Natural killer cell treated with Interleukin-12 subunit alpha and Interleukin-12 subunit beta and Interleukin-15 and Interleukin-18, amount 100 ng/mL, for 72 hours (primary cell): ENCODE measurements at places on chromosomes 12 and 14. TPM values are rescaled to one million over a fixed set of nuclear protein-coding genes. Genes with fewer than 3 reads are reported as not detected.

GRCh38 chr14:31837031-31837430, 240.1 kb upstream of the ARHGAP5 start:
- DNase-seq: no peak

GRCh38 chr14:101000711-101001250, 97.3 kb upstream of the RTL1 start:
- DNase-seq: no peak

GRCh38 chr12:117120787-117121186, 21.6 kb upstream of the TESC start:
- DNase-seq: no peak

- DNase-seq: no peak
Measured at GRCh38 chr14:73754911-73755360, 40.8 kb upstream of the PNMA1 start.

GRCh38 chr12:47591795-47592194, 114.0 kb downstream of the RPAP3 start:
- DNase-seq: no peak

LRRC10 gene
- total RNA-seq: not detected

RFX4 gene
- total RNA-seq: not detected

DDHD1 gene
- total RNA-seq: 87.5 TPM
